AG04449 (cell line): ENCODE measurements at places on chromosomes 3 and 15.

- DNase-seq = no peak
These were observed 9.2 kb upstream of the SPRED1 start for GRCh38 chr15:38243278-38244055.

DNA sequence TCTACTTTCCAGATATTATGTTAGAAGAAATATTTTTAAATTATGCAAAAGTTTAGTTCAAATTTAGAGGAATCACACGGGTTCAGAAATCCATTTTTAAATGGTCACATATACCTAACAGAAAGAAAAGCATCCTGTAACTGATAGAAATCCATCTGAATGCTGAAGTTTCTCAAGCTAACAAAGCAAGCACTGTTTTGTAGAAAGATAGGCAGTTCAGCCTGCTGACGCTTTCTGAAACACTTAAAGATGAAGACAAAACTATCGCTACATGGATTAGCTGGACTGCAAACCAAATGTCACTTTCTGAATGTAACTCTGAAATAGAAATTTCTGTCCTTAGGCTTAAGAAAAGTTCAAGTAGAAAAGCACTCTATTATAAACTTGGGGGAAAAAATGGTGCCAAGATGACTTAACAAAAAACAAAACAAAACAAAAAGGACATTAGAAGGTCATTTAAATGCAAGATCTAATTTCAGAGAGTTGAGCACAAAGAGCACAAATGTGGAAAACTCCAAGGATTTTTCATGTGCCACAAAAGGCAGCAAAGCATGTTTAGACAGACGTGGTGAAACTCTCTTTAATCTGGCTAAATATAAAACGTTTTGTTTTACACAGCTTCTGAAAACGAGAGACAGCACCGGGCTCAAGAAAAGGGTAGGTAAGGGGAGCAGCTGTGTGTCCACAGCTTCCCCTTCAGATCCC, 1.2 kb downstream of the PLOD2 start:
- no peak for DNase-seq

- no peak for DNase-seq
These were observed 2.0 kb downstream of the RSRC1 start for GRCh38 chr3:158111861-158112260.

GRCh38 chr15:66138892-66139590, 114.5 kb downstream of the MEGF11 start:
- no peak for DNase-seq

DNA sequence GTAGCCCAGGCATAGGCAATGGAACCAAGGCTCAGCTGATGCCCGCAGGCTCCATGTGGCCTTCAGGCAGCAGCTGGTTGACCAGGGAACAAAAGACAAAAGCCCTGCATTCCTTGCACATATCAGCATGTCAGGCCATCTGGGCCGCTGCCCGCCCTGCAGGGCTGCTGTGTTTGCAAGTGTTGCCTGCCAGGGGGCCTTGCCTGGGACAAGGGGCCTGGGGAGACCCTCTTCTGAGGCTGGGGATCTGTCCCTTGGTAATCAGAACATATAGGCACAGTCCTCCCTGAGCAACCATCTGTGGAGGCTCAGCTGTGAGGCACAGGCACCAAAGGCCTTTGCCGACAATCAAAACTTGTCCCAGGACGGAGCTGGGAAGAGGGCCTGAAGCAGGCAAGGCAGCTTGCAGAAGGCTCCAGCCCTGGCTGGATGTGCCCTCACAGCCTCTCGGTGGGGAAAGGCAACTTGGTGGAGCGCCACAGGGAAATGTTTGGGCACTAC, 138.2 kb downstream of the TPRA1 start:
- no peak for DNase-seq

GRCh38 chr15:71562251-71562650, 248.1 kb upstream of the NR2E3 start:
- DNase-seq = no peak

- no peak for DNase-seq
These were observed 32.9 kb downstream of the EPHB3 start for GRCh38 chr3:184594371-184595001.

- DNase-seq = no peak
These were observed 50.9 kb downstream of the FAM98B start for GRCh38 chr15:38504680-38505467.

GRCh38 chr3:10962481-10963036, 30.0 kb upstream of the SLC6A1 start:
- no peak for DNase-seq

GRCh38 chr15:42056934-42057798, 36.3 kb upstream of the PLA2G4E start:
- no peak for DNase-seq

- DNase-seq = no peak
These were observed 109.1 kb downstream of the ZNF385D start for GRCh38 chr3:21641959-21642358.

GRCh38 chr3:131387796-131388489, 6.4 kb downstream of the NUDT16 start:
- DNase-seq = no peak

GRCh38 chr3:20056725-20057611, 16.7 kb downstream of the KAT2B start:
- no peak for DNase-seq

GRCh38 chr15:70602281-70602680, 161.1 kb downstream of the UACA start:
- no peak for DNase-seq

DNA sequence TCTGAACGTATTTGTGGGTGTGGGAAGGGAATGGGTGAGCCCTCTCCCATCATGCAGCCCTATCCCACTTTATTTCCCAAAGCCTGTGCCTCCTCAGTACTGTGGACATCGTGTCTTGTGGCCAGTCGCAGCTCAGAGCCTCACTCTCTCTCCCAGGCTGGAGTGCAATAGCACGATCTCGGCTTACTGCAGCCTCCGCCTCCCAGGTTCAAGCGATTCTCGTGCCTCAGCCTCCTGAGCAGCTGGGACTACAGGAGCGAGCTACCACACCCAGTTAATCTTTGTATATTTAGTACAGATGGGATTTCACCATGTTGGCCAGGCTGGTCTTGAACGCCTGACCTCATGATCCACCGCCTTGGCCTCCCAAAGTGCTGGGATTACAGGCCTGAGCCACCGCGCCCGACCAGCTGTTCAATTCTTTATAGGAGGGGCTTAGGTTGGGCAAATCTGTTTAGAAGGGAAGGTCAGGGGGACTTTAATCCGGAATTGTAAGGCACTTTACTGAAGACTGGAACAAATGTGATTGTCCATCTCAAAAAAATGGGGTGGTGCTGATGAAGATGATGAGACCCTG, 42.7 kb upstream of the BDH1 start:
- DNase-seq = no peak

DNA sequence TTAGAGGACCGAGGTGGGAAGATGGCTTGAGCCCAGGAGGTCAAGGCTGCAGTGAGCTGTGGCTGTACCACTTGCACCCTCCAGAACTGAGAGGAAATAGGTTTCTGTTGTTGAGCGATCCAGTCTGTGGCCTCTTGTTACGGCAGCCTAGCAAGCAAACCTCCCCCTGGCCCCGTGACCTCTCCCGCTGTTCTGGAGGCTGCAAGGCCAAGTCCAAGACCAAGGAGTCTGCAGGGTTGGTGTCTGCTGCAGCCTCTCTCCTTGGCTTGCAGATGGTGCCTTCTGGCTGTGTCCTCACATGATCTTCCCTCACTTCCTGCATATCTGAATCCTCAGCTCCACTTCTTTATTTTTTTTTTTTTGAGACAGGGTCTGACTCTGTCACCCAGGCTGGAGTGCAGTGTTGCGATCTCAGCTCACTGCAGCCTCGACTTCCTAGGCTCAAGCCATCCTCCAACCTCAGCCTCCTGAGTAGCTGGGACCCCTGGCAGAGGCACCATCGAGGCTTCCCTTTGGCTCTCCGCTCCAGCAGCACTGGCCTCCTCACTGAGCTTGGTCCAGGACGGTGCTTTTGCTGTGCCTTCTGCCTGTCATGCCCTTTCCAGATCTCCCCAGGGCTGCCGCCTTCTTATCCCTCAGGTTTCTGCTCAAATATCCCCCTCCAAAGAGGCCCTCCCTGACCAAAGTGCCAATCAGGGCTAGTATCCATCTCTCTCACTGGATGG, 18.0 kb upstream of the PLXND1 start:
- no peak for DNase-seq

GRCh38 chr3:152491922-152492321, 223.2 kb downstream of the MBNL1 start:
- no peak for DNase-seq

DNA sequence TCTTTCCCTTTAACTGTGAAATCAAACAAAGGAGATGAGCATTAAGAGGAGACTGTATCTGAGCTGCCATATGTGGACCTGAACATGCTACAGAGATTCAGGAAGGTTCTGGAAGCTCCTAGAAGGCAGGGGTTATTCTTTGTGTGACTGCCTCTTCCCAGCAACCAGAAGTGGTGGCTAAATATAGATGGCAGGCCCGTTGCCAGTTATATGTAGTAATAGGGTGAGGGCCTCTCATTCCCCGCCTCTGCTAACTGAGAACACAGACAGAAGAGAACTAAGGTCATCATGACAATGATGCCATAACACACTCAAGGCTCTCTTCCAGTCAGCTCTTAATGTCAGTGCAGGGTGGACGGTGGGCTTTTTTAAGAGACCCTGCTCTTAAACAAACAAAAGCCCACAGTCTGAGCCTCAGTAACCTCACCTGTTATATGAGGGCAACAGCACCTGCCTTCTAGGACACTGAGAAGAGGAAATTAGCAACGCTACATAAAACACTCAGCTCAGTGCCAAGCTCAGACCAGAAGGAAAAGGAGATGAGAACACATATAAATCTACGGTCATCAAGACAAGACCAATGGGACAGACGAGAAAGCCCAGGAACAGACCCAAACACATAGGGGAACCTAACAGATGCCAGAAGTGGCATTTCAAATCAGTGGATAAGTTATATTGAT, 22.3 kb downstream of the CFAP92 start:
- DNase-seq = no peak

GRCh38 chr3:129605922-129606635, 397 bp downstream of the PLXND1 start:
- DNase-seq = no peak

GRCh38 chr15:51131596-51132290, 37.0 kb upstream of the TNFAIP8L3 start:
- DNase-seq = no peak

GRCh38 chr3:138899351-138899991, 47.5 kb downstream of the FOXL2 start:
- no peak for DNase-seq

- no peak for DNase-seq
These were observed 84.0 kb upstream of the PRR20G start for GRCh38 chr3:127371846-127372245.

- DNase-seq = no peak
These were observed 32.8 kb downstream of the TPM1 start for GRCh38 chr15:63075015-63075983.

DNA sequence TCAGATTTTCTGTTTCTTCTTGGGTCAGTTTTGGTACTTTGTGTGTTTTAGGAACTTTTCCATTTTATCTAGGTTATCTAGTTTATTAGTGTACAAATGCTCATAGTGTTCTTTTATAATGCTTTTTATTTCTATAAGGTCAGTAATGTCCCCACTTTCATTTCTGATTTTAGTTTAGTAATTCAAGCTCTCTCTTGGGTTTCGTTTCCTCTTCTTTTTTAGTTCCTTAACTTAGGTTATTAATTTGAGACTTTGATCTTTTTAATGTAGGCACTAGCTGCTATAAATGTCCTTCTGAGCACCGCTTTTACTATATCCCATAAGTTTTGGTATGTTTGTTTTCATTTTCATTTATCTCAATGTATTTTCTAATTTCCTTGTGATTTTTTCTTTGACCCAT, 27.0 kb upstream of the CD200R1L start:
- DNase-seq = no peak
